CD4-positive, alpha-beta T cell treated with Interleukin-1 beta for 1 hour (primary cell): ENCODE measurements at places on chromosomes 1 and 21.

- peak; percentile 37 for DNase-seq
These were observed 1317.0 kb downstream of the MRPL39 start for GRCh38 chr21:24290151-24290833.

GRCh38 chr1:6424000-6424565, 493 bp upstream of the ESPN start:
- DNase-seq: no peak

DNA sequence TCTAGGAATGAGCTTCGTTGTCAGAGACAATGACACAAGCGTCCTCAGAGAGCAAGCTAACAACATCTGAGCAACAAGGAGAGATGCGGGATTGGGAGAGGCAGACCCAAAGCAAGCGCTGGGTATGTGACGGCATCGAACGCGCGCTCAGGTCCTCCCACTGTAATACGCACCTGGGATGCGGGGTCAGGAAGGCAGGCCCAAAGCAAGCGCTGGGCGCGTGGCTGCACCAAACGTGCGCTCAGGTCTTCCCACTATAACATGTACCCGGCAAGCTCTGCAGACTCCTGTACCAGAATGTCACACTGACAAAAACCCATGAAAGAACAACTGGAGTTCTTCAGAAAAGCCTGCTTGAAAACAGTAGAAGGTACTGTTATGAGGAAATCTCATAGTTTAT, 653.8 kb downstream of the SMYD3 start:
- DNase-seq: no peak

- no peak for DNase-seq
These were observed 19.7 kb downstream of the PPFIA4 start for GRCh38 chr1:203045821-203046594.

DNA sequence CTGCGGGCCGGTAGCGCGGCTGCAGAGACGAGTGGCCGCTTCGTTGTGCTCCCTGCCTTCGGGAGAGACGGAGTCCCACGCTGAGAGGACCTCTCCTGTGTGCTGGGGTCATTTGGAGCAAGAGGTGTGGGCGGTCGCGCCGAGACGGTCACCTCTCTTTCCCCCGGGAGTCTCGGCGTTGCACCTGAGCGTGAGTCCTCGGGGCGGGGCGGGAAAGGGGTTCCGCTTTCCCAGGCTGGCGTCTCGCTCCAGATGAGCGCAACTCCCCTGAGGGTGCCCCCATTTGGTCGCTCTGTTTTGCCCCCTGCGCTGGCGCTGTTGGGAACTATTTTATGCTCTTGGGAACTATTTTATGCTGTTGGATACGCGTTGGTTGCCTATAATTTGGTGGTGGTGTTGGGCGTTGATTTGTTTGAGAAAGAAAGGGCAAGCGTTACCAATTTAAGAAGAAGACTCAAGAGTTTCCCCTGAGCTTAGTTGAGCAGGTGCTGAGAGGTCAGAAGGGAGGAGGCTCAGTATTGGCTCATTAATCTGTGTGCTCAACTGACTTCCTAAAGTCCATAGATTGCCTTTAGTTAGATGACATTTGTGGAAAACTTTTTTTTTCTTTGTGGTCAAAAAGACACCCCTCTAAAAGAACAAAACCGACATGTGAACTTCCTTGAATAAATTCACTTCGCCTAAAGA, 683 bp downstream of the LRRC8B start:
- DNase-seq: peak; percentile 59

GRCh38 chr1:61961009-61961408, 218.7 kb downstream of the PATJ start:
- no peak for DNase-seq

DNA sequence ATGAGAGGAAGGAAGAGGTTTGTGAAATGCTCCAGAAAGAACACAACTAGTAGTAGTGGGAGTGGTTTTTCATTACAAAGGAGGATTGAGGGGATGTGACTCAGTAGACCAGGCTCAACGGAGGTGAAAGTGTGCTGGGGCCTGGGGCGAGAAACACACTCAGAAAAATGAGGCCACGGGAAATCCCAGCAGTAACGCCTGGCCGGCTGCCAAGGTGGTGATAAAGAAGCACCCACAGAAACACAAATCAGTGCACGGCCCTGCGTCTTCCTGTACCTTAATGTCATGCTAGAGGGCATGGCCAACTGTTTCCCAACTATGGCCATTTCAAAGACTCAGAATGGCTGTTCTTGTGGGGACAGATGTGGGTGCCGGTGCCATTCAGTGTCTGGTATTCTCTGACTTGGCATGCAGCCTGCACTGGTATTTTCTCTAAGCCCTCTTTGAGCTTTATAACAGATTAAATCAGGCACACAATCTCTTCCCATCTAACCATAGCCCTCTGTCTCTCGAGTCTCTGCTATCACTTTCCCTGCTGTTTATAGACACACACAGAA, 38.2 kb downstream of the URB2 start:
- peak; percentile 60 for DNase-seq

GRCh38 chr1:162944974-162945674, 84.1 kb upstream of the CCDC190 start:
- no peak for DNase-seq

DNA sequence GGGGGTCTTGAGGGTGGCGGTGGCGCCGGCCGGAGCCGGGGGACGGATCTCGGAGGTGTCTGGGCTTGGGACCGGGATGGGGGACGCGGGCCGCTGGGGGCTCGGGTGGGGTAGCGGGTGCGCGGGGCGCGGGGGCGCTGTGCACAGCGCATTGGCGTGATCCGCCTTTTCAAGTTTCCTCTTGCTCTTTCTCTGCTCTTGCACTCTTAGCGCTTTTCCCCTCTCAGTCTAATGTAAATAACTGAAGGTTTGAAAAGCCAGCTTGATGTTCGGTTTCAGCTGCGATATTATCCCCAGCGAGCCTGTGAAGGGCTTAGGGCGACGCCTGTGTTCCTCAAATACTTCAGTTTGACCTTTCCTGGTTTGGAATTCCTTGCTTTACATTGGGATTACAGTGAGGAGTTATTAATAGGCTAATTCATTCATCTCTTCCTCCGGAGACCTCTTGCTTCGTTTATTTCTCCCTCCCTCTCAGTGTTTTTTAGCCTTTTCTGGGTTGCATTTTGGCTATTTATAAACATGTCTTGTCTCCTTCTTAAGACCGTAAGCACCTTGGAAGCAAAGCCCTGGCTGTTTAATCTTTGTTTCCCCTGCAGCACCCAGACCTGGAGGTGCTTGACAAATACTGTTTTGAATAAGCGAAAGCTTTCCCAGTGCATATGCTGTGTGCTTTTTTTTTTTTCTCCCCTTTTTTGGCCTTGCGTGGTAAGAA, 693 bp downstream of the RAB4A start:
- DNase-seq: peak; percentile 35

DNA sequence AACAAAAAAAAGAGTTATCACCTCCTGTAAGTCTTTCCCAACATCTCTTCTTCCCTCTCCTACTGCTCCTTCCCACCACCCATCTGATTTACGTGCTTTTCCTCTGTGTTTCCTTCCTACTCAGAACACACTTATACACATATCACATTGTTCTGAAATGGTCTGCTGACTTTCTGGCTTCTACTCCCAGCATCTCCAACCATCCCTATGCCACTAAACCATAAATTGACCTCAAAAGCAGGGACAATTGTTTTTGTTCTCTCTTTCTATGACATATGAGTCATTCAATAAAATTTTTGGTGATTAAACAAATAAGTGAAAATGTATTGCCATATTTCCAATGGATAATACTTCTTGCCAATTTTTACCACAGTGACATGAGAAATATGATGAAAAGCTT, 8.2 kb downstream of the GOLPH3L start:
- DNase-seq: no peak

DNA sequence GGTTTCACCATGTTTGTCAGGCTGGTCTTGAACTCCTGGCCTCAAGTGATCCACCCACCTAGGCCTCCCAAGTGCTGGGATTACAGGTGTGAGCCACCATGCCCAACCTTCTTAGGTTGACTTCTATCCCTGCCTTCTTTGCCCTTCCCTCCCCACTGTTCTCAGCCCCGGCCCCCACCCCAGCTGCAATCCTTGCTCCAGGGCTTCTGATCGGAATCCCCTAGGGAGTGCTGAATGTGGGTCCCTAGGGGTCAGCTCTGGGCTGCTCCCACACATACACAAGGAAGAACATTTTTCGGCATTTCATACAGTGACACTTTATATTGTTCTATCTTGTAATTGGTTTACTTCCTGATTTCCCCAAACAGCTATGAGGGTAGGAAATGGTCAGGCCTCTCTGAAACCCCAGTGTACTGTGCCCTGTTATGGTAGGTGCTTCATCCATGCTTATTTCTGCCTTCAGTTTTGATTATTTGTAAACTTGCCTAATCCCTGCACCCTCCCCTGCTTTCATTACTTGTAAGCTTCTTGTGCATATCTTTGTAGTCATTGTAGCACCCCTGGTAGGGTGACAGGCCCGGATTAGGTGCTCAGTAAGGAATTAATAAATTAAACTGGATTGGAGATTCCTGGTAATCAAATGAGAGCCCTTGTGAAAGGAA, 5.8 kb upstream of the SRP9 start:
- no peak for DNase-seq

GRCh38 chr1:230977761-230978490, 735 bp downstream of the TTC13 start:
- DNase-seq: peak; percentile 28

- DNase-seq: no peak
These were observed 61.9 kb downstream of the NFASC start for GRCh38 chr1:204932573-204932909.

GRCh38 chr1:222750651-222751050, 13.6 kb downstream of the FAM177B start:
- DNase-seq: no peak

DNA sequence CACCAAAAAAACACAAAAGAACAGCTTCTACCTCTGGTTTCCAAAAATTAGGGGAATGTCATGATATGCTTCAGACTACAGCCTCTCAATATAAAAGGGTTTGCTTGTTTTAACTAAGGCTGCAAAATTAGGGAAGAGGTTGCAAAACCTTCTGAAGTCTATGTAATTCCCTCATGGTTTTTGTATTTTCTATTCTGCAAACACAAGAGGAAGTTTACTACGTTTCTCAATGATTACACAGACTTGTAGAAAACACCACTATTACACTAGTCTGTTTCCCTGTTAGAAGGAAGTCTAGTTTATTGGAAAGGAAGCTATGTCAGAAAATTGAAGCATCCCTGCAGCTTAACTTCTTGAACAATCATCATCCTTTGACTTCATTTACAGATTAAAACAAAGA, 229.7 kb upstream of the FMN2 start:
- DNase-seq: no peak

GRCh38 chr1:160353223-160353622, 10.0 kb downstream of the NCSTN start:
- DNase-seq: no peak

DNA sequence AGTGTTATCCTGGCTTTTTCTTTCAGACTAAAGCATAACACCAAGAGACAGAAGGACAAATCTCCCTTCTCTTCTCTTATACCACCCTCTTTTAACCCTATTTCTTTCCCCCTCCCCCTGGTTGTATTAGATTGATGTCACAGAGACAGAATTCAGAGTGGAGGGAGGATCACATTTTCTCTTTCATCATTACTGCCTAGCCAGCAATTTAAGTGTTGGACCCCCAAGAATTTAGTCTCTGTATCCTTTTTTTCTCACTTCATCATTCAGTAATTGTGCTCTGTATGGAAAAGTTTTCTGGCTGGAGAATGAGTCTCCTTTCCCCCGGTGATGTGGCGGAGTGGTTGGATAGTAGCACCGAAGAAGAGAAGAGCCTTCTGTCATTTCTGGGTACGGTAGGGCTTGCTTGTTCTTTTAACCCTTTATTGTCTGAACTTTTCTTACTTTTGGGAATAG, 124.8 kb downstream of the CLEC20A start:
- no peak for DNase-seq

- no peak for DNase-seq
These were observed 1.0 kb downstream of the PRDX6 start for GRCh38 chr1:173478094-173478674.

GRCh38 chr1:170149241-170149640, 3.5 kb downstream of the NTMT2 start:
- no peak for DNase-seq

- no peak for DNase-seq
These were observed 14.4 kb downstream of the FHAD1 start for GRCh38 chr1:15261155-15262002.

DNA sequence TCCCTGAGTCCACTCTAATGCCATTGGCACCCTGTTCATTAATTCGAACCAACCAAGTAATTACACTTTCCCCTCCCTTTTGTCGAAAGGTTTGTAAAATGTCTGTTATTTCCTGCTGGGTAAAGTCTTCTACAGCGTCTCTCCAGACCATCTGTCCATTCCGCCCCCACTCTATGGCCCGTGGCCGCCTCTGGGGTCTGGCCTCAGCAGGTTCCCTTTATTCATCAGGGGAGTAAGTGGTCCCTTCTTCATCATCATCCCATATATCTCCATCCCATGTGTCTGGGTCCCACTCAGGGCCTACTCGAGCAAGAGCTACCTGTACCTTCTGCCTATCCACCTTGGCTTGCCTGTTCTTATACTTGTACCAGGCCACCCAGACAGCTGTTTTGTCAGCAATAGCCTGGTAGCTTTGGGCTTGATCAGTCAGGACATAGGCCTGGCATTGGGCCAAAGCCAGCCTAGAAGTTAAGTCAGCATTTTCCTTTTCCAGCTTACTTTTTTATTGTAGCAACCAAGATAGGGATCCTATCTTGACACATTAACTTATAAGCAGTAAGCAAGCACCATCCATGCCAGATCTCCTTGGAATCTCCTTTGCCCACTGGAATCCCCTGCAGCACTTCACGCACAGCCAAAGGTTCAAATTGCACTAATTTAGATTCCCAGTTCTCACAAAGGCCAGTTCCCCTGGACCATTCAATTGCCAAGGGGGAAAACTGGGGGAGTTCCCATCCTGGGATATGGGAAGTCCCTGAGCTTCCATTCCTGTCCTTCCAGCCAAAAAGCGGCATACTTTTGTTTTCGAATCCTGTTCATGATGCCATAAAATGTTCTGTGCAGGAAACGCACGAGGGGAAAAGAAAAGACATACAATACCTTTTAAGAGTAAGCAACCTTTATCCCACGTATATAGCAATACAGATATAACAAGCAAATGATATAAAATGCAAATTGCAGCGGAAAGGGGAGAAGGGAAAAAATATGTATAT, 6.6 kb upstream of the STUM start:
- DNase-seq: no peak

DNA sequence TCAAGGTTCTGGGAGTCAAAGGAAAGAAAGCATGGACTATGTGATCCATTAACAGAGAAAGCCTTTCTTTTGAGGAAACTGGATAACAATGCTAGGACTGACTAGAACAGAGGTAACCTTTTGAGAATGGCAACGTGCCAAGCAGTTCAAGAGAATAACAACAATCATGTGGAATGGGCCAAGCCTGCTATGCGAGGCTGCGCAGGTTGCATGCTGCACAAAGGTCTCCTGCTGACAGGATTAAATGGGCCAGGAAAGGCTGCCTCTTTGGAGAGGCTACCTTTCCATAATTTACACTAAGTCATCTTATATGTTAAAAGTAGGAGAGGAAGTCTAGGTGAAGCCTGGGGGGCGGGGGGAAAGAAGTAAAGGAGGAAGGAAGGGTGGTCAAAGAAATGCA, 5.8 kb downstream of the PCNX2 start:
- no peak for DNase-seq

DNA sequence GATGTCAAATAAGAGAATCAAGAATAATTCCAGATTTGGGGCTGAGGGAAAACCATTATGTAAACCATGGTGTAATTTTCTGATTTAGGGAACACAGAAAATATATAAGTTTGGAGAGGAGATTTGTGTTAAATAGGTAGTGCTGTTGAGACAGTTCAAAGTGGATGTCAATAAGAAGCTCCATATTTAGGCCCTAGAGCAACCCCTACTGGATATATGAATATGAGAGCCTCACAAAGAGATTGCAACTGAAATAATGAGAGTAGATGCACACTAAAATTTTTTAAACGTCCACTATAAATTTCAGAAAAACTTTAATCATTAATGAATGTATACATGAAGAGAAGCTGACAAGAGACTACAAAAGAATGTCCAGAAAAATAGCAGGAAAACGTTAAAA, 1447.8 kb upstream of the PRMT6 start:
- DNase-seq: no peak
